ENCODE measurements at places on chromosomes 7 and 10.

DNA sequence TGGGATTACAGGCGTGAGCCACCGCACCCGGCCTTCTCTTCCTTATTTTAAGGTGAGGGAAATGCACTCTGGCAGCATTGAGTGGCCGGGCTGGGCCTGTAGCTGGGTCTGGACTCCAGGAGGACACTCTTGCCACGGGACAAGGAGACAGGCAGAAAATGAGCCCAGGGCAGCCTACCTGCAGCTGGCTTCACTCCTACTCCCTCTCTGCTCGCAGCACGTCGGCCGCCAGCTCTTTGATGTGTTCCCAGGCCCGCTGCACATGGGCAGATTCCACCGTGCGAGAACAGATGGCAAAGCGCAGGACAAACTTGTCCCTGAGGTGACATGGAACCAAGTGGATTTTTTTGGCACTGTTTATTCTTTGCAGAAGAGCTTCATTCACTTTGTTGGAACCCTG, 12.9 kb upstream of the FIGNL1 start:
- no peak for DNase-seq

GRCh38 chr7:104723001-104723400, 291.0 kb upstream of the KMT2E start:
- no peak for DNase-seq

DNA sequence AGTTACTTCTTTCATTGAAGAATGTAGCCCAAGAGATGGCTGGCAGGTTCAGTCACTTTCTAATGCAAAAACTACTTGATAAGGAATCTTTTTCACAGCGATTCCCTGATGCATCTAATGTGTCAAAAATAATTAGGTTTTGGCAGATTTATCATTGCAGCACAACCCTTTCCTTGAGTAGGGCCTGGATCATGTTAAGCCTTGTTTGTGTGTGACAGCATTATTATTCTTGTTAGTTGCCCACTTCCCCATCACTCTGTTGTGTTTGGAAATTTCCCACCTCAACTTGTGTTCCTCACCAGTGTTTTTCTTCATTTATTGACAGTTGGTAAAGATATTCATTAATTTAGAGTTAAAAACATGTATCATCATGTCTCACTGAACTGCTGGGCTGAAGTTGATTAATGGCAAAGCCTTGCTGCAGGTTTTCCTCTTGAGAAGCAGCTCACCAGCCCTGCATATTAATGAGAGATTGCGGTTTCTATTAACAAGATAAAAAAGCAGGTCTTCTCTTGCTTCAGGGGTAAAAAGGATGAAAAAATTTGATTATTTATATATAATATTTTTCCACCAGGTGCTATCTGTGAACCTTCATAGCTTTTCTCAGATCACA, 233.3 kb upstream of the MDFIC start:
- no peak for DNase-seq

DNA sequence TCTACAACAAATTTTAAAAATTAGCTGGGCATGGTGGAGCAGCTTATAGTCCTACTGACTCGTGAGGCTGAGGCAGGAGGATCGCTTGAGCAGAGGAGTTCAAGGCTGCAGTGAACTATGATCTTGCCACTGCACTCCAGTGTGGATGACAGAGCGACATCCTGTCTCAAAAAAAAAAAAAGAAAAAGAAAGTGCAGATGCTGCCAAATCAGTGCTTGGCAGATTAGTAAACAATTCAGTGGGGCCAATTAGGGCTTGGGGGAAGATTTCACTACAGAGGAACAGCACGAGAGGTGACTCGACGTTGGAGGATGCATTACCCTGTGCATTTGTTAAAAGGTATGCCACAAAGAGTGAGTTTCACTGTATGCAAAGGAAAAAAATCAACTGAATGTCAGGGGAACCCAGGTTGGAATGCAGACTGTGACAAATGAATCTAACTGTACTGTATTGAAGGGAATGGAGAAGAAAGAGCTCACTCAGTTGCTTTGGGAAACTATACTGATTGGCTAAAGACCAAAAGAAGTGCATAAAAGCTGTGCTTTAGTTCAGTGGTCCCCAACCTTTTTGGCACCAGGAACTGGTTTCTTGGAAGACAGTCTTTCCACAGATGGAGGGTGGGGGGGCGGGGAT, 31.6 kb downstream of the GARIN1A start:
- no peak for DNase-seq

GRCh38 chr10:117140525-117140902, 2.4 kb upstream of the VAX1 start:
- DNase-seq, result no peak

- DNase-seq, result no peak
Observed at GRCh38 chr10:121675344-121675743, 77.1 kb upstream of the FGFR2 start.

DNA sequence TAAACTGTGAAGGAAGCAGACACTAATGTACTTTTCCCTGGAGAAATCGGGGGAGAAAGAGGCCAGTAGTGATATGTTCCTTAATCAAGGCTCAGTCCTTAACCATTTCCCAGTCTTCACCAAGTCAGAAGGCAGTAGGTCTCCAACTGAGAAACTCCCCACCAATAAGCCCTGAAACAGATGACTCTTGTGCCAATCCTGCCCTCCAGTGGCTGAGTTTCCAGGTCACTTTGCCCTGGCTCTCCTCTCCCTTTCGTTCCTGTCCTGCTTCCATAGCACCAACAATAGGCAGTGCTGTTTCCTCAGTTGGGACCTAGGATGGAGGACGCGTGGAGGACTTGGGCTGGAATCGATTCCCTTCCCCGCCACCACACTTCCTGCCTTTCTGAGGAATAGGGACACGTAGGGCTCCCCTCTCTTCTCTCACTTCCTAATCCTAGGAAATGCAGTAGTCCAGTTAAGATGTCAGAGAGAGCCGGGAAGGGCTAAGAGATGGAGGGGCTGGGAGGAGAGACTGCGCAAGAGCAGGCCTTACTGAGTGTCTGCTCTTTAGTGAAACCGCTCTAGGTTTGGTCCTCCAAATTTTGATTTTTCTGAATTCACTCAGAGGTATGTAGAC, 23.4 kb downstream of the ATOH7 start:
- peak; percentile 41 for DNase-seq

GRCh38 chr7:20831956-20832355, 45.3 kb upstream of the SP8 start:
- no peak for DNase-seq

- no peak for DNase-seq
Observed at GRCh38 chr7:133746847-133747246, 380.3 kb upstream of the LRGUK start.

DNA sequence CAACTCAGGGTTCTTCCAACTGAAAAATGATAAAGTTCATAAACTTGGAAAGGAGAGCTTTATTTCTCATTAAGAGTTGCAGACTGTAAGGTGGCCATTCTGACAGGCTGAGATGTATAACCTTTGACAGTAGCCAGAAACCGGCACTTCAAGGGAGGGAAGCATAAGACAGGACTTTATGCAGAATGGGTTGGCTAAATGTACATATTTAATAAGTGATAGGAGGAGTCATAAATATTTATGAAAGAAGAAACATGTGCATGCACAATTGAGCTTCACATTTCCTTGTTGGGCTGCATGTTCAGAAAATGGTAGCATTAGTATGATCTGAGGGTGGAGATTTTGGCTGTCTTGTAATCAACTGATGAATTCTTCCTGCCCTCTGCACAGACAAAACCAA, 57.1 kb upstream of the ICA1 start:
- DNase-seq, result no peak

DNA sequence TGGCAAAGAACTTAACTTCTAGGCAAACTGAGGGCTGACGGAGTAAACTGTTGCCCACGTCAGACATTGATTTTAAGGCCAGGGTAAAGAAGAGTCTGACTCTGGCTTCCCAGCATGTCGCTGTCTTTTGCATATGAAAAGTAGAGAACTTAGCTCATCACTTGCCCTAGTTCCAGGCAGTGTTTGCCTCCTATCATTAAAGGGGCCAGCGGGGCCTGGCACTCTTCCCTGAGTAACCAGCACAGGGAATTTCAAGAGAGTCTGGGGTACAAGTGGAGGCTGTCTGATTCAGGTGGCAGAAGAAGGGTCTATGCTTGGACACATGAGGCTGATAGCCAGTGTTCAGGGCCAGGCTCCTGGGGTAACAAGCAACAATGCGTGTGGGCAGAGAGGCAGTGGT, 4.8 kb downstream of the DENND2A start:
- no peak for DNase-seq

DNA sequence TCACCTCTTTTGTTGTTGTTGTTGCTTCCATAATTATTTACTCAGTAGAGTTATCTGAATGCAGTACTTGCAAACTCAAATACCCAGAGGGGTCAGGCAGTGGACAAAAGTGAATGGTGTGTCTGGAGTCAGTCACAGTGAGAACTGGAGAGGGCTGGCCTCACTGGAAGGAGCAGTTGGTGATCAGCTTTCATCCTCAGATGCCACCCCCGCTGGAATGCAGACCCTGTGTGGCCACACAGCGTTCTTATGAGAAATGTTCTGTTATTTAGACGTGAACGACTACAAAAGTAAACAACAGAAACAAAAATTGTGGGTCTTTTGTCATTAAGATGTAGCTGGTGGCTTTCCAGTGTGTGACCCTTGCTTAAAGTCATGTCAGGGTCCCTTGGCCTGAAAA, 29.6 kb upstream of the VPS41 start:
- DNase-seq, result no peak

GRCh38 chr7:7789551-7789988, 71.2 kb upstream of the RPA3 start:
- no peak for DNase-seq

DNA sequence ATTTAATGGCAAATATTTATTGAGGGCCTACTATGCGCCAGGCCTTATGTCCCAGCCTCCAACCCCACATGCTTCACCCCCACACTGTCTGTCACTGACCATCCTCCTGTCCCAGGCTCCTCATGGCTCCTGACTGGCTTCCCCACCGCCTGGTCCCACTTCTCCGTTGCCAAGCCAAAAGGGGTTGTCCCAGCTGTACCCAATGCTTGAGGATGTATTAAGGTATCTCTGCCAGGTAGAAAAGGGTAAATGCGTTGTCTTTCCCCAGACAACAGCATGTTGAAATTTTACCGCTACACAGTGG, 168.8 kb upstream of the FRMD4A start:
- DNase-seq, result no peak

DNA sequence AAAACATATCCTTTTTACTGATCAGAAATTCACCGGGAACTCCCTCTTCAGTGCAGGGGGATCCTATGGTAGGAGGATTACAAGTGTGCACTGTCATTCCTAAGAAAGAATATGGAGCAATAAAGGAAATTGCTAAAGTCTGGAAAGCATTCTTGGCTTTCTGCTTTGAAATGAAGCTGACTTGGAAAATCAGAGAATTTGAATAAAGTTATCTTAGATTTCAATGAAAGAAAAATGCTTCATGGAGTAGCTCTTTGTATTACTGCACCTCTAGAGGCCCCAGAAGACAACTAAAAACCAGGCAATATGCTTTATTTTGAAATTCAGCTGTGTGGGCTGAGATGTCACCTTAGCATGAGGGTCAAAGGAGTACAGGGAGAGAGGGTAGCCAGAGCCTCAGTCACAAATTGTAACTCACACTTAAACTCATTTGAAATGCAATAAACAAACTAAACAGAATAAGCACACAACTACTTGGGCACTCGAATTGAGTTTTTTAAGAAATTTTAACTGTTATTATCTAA, 102.5 kb downstream of the IMMP2L start:
- no peak for DNase-seq

DNA sequence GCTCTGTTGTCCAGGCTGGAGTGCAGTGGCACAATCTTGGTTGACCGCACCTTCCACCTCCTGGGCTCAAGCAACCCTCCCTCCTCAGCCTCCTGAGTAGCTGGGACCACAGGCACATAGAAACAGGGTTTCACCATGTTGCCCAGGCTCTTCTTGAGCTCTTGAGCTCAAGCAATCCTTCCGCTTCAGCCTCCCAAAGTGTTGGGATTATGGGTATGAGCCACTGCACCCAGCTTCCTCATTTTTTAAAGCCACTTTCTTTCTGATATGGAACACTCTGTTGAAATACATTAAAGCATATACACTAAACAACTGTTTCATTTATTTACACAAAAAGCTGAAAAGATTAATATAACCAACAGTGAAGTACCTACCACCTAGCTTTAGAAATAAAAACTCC, 117.2 kb downstream of the CLEC2L start:
- DNase-seq, result peak; percentile 99

- DNase-seq, result no peak
Observed at GRCh38 chr7:96740130-96740529, 30.5 kb upstream of the SEM1 start.

GRCh38 chr10:120989279-120989678, 138.1 kb downstream of the WDR11 start:
- DNase-seq, result no peak

DNA sequence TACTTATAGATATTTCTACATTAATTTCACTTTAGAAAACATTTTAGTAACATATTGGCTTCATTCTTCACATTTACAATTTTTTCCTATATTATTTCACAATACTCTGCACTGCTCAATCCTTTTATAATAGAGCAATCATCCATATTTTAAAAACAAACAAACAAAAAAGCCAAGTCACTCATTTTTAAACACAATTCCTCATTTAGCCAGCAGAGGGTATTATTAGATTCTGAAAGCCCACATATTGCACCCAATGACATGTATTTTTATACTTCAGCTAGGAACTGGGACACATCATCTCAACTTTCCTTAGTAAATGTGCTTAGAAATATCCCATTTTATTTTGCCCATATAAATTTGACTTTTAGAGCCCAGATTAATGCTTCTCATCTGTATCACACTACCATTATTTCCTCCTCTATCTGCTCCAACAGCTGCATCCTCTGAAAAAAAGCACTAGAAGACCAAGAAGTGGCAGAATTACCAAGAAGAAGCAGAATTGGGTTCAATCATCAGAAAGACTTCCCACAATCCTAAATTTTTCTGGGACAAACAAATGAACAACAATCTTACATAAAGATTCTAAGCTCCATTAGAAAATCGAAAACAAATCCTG, 29.5 kb downstream of the CTNNA3 start:
- DNase-seq, result peak; percentile 18

DNA sequence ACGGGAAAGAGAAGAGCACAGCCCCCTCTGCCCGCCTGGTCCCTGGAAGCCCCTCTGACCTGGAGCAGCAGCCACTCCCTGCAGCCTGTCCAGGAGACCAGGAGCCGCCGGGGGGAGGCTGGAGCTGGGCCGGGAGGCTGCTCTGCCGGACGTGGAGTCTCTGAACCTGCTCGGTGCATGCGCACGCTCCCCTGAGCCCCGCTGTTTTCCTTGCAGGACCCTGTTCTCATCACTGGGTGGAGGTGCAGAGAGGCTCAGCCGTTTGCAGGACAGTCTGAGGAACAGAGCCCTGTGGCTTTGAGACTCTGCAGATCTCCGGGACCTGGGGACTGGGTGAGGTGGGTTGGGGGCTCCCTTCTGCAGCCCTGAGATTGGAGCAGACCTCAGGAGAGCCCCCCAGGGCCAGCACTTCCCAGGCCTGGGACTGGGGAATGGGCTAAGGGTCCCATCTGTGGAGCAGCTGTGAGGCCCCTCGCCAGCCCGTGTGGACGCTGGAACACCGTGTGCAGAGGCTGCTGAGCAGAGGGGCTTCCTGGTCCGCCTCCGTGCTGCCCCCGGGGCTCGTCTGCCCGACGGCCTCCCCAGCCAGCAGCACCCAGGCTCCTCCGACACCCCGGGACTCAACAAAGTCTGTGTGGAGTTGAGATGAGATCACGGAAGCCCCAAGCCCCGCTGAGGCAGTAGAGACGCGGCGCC, 48.5 kb upstream of the ADGRA1 start:
- DNase-seq, result no peak
